ENCODE measurements at places on chromosomes 1 and 21. TPM values are rescaled to one million over a fixed set of nuclear protein-coding genes. Genes with fewer than 3 reads are reported as not detected.

SLC5A9 gene
- polyA plus RNA-seq, result 1.3 TPM

DNA sequence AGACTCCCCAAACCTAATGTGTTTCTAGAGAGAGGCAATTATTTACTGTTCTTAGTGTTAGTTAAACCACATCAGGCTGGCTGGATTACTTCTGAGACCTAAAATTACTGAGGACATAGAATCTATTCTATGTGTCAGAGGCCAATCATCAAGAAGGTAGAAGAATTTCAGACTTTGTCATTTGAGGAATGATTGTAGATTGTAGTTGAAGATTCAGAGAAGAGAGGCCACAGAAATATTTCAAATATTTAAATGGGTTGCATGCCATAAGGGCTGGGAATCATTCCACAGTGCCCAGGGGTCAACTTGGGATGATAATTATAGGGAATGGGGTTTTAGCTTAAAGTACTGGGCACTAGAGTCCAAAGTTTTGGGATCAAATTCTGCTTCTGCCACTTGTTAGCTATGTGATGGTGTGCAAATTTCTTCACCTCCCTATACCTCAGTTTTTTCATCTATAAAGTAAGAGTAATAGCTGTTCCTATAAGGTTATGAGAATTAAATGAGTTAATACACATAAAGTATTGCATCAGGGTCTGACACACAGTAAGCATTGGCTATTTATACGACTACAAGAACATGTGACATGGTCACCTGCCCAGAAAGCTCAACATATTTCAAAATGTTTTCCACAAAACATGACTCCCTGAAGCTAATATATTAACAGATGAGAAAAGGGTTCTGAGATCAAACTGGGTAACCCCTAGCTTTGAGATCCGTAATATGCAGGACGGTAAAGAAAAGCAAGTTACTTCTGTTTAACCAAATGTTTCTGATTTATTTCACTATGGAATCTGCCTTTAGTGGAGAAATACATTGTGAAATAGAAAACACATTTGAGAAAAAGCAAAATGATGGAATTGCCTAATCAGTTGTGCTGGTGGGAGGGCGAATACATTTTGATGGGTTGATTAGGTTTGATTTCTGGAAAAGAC lies 69.7 kb upstream of the SPAG17 start:
- H3K4me1 ChIP-seq, result no peaks in the 10 kb centered on the region
- H3K27ac ChIP-seq, result no peak overlapping the region
- no peak for DNase-seq
- H3K36me3 ChIP-seq, result no peaks in the 10 kb centered on the region

DNA sequence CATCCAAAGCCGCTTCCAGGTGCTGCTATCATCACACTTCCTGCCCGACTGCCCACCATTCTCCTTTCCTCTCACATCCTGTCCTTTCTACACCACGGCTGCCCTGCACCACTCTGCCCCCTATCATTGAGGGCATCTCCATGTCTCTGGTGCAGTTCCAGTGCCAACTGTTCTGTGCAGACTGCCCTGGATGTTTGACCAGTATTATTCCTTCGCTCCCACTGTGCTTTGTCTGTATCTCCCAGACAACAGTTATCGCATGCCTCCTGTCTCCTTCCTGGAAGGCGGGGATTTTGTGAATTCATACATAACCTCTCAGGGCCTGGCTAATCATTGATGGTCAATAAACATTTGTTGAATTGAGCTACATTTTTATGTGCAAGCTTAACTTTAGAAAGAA lies 63.6 kb upstream of the GNG12 start:
- no peaks in the 10 kb centered on the region for H3K36me3 ChIP-seq
- peak overlapping the region; percentile 24 for H3K27ac ChIP-seq
- H3K4me3 ChIP-seq, result no peak overlapping the region
- no peak for DNase-seq
- peaks cover 3% of the 10 kb centered on the region for H3K27me3 ChIP-seq

GRCh38 chr1:77361621-77362020 lies 79.8 kb downstream of the AK5 start:
- no peaks in the 10 kb centered on the region for H3K36me3 ChIP-seq
- DNase-seq, result no peak
- no peak overlapping the region for H3K4me3 ChIP-seq
- no peak overlapping the region for H3K27ac ChIP-seq
- H3K4me1 ChIP-seq, result no peaks in the 10 kb centered on the region
- no peaks in the 10 kb centered on the region for H3K27me3 ChIP-seq

DNA sequence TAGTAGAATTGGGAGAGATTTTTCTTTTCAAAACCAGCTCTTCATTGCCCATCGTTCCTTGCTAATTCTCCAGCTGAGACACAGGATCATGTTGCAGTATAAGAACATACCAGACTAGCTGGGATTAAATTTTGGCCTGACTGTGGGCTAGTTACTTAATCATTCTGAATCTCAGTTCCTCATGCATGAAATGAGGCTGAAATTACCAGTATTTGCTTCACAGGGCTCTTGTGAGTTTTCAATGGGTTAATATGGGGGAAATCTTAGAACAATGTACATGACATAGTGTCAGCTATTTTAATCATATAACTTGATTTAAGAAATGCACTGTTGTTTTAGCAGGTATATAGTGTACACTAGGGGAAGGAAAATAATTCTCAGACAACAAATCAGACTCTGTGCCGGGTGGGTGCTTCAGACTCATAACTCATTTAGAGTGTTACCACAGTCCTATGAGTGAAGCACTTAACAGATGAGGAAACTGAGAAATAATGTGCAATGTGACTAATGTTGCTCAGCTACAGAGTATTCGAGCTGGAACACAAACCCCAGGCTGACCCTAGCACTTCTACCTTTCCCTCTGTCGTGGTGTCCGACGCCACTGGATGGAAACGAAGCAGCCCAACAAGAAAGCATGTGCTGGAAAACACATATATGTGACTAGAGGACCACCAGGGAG lies 137.6 kb upstream of the SGIP1 start:
- DNase-seq, result no peak
- H3K4me3 ChIP-seq, result no peak overlapping the region
- peaks cover 60% of the 10 kb centered on the region for H3K4me1 ChIP-seq
- H3K27me3 ChIP-seq, result no peaks in the 10 kb centered on the region
- H3K27ac ChIP-seq, result peak overlapping the region; percentile 61

DNA sequence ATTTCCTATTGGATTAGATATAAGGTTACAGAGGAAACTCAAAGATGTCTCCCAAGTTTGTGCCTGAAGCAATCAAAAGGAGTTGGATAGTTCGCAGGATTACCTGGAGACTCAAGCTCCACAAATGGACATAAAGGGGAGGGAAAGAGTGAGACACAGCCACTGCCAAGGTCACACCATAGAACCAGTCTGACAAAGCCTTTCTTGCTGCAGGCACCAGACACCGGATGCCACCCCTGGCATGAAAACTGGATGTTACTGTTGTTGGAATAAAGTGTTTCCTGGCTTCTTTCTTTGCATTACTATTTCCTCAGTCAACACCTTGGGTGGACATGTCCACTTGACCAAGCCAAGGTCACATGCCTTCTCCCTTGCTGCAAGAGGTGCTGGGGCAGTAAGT lies 70.6 kb downstream of the SNRPE start:
- peaks cover 9% of the 10 kb centered on the region for H3K4me1 ChIP-seq
- H3K27ac ChIP-seq, result no peak overlapping the region
- H3K4me3 ChIP-seq, result no peak overlapping the region
- DNase-seq, result no peak
- no peaks in the 10 kb centered on the region for H3K36me3 ChIP-seq
- H3K27me3 ChIP-seq, result peaks cover 5% of the 10 kb centered on the region

DNA sequence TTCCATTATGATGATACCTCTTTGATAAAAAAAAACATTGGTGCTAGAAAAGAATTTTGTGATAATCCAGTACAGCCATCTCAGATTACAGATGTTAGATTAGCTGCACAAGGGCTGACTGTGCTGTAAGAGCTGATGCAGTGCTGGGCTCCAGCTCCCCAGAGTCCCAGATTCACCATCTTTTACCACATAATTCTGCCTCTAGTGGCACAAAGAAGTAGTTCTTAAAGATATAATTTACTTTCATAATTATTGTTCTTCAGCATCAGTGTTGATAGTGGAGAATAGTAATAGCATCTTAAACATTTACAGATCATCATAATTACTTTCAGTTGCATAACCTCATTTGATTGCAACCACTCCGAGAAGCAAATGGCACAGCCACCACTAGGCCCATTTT lies 262.1 kb downstream of the BRINP2 start:
- no peak for DNase-seq
- no peaks in the 10 kb centered on the region for H3K27me3 ChIP-seq
- H3K27ac ChIP-seq, result no peak overlapping the region
- no peak overlapping the region for H3K4me3 ChIP-seq

Measured in spleen (tissue), 13 donors.